ENCODE measurements at places on chromosomes 11 and 22. TPM values are rescaled to one million over a fixed set of nuclear protein-coding genes. Genes with fewer than 3 reads are reported as not detected.

NRIP3 gene
- 0.96 TPM for total RNA-seq

NLRP6 gene
- 0.59 TPM for total RNA-seq

RAB3IL1 gene
- 22.6 TPM for total RNA-seq

CASP1 gene
- total RNA-seq = 14.6 TPM

DMC1 gene
- 3.3 TPM for total RNA-seq

WNT7B gene
- 2.9 TPM for total RNA-seq

UPK3A gene
- not detected for total RNA-seq

GRCh38 chr22:22716136-22716665, 71.8 kb downstream of the GGTLC2 start:
- no peak for DNase-seq

- no peak for DNase-seq
Measured at GRCh38 chr22:40376149-40376548, 5.8 kb downstream of the SGSM3 start.

- no peak for DNase-seq
Measured at GRCh38 chr11:44389963-44390605, 80.1 kb upstream of the ALX4 start.

DNA sequence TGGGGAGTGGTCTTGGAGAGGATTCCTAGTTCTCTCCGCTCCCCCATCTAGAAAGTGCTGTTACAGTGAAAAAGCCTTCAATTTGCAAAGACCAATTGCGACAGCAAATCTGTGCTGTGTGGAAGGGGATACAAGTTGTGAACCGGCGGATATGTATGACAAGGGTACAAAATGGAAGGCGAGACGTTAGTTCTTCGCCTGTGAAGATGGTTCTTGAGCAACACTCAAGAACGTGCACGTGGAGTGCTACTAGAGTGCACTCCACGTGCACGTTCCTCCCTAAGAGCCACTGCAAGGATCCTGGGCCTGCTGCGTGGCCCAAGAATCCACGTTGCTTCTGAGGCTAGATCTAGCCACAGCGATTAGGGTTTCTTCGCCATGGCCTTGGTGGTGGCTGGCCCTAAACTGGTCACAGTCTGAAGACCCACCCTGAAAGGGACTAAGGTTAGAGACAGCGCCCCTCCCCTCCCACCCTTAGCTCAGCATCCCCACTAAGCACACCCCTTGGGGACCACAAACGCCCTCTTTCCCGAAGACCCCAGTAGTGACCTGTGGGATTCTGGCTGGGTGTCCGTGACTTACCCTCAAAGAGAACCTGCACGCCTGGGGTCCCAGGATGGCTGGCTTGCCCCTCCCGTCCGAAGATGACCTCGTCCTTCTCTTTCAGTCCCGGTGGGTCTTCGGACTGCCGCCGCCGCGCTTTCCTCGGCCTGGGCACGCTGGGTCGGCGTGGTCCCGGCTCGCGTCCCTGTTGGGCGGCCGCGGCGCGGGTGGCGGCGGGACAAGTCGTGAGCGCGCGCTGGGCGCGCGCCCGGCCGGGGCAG, 519 bp upstream of the PDE3B start:
- DNase-seq = no peak

DNA sequence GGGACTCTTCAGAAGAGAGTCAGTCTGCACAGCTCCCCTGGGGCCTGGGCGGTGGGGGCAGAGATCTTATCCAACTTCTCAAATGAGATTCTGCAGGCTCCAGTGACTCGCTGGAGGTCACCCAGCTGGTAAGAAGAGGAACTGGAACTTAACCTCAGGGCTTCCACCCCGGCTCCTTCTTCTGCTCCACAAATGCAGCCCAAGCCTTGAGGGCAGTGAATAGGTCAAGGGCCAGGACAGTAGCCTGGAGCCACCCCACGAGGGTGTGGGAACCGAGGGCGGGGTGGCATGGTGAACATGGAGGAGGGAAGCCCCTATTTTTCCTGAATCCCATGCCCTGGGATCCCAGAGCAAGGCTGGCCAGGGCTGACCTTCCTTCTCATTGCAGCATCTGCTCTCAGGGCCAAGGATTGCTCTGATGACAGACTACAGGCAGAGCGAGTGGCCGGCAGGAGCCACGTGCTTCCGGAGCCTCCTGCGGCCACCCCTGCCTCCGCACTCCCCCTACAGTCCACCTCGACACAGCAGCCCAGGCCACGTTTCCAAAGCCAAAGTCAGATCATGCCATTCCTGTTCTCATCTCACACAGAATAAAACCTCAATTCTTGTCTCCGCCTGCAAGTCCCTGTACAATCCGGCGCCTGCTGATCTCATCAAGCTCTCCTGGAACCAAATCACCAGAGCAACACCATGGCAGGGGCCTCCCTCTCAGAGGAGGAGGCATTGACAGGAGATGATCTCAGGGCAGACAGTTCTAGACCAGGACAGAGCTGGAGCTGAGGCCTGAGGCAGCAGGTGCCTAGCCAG, 21.1 kb upstream of the UPK3A start:
- peak; percentile 66 for DNase-seq

GRCh38 chr22:19800761-19801244, 40.2 kb downstream of the TBX1 start:
- no peak for DNase-seq

DNA sequence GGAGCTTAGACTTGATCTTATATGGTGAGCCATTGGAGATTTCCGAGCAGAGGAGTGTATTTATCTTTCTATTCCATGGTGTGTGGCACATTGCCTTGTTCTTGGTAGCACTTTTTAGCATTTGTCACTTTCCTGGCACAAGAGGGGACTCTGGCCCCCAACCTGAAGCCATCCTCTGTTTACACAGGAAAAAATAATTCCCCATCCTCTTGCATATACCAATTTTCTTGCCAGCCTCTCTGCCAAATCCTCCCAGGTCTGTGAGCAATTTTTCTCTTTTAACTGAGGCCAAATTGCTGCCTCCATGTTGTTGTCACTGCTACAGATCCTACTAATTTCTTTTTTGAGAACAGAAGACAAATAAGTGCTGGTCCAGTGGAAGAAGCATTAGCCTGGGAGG, 20.3 kb upstream of the FAM181B start:
- DNase-seq = no peak

GRCh38 chr11:118247041-118247440, 5.1 kb downstream of the MPZL3 start:
- DNase-seq = no peak

DNA sequence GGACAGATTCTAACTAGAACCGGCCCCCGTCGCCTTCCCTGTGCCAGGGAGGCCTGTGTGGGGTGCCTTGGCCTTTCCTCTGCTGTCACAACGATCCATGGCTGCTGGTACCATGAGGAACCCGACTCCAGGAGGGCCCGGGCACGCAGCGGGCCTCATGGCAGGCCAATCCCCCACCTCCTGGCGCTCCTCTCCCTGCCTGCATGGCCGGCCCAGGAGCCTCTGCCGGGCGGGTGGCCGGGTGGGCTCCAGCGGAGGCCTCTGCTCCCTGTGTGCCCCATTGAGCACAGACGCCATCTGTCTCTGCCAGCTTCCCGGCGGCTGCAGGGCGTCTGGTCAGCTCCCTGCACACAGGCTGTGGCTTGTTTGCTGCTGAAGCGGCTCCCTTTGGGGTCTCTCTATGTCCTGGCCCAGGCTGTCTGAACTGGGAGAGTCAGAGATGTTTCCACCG, 86.5 kb downstream of the MYEOV start:
- DNase-seq = peak; percentile 38

DNA sequence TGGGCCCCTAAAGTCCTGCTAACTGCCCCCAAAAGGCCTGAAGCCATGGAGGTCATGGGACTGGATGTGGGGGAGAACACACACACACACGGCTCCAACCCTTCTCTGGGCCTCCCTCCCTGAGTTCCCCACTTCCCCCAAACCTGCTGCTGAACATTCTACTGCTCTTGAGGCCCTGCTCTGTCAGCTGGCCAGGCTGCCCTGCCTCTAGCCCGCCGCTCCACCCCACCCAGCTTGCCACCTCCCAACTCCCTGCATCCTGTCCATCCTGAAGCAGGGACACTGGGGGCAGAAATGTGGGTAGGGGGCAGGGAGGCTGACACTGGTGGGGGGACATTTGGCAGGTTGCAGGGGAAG, 1.0 kb downstream of the KCNJ4 start:
- no peak for DNase-seq

- no peak for DNase-seq
Measured at GRCh38 chr22:20113551-20114310, 2.2 kb upstream of the RANBP1 start.

- DNase-seq = no peak
Measured at GRCh38 chr11:64458997-64459396, 100.0 kb downstream of the RPS6KA4 start.

DNA sequence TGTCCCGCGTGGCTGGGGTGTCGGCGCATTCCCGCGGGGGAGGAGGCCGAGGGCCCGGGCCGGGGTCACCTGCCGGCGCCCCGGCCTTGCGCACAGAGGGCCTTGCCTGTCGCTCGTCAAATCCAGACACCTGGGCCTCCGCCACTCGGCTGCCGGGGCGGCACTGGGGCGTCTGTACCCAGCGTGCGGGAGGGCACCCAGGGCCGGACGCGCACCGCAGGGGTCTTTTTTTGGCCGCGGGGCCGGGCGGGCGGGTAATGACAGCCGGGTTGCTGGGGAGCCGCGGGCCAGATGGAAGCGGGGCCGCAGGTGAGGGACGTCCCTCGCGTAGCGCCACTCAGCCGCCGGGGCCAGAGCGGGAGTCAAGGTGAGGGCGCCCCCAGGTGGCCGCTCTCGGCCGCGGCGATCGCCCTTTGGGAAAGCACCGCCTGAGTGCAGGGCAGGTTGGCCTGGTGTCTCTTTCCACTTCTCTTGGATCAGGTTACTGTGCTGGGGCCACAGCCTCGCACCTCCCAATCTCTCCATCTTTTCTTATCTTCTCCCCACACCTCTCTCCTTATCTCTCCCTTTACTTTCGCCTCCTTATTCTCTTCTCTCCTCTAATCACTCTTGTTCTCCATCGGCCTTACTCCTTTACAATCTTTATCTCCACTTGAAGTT, 3.5 kb downstream of the PHLDB1 start:
- peak; percentile 85 for DNase-seq

DNA sequence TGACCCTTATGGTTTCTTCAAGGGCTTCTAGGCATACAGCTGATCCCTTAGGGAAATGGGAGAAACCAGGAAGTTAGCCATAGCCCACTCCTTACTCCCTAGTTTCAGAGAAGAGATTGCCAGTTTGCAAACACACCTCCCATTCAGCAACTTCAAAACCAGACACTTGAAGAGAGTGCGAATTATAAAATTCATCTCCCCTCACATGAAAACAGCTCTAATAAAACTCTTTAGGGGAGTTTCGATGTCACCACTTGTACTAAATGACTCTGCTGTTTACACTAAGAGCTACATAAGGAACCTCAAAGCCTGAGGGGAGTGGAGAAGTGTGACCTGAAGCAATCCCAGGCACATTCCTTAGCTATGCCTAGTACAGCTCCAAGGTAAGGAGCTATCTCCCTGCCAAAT, 8.3 kb downstream of the LGR4 start:
- no peak for DNase-seq
